Activated T-cell treated with anti-CD3 and anti-CD28 coated beads, Interleukin-2, amount 50 U/mL, for 72 hours (primary cell): ENCODE measurements at places on chromosomes 5 and 9.
A peak's percentile ranks its signal among the peaks of the same experiment; 100 is the strongest.

GRCh38 chr5:61207884-61208283, 45.6 kb upstream of the SMIM15 start:
- H3K4me1 ChIP-seq = peaks cover 10% of the 10 kb centered on the region
- H3K36me3 ChIP-seq = peaks cover 12% of the 10 kb centered on the region
- H3K4me3 ChIP-seq = no peak overlapping the region
- H3K27ac ChIP-seq = no peak overlapping the region

- H3K27me3 ChIP-seq = peaks cover 4% of the 10 kb centered on the region
- H3K4me1 ChIP-seq = no peaks in the 10 kb centered on the region
- H3K4me3 ChIP-seq = no peak overlapping the region
- H3K27ac ChIP-seq = no peak overlapping the region
- H3K36me3 ChIP-seq = no peaks in the 10 kb centered on the region
Measured at GRCh38 chr5:172679628-172680212, 38.7 kb downstream of the NEURL1B start.

- no peak overlapping the region for H3K4me3 ChIP-seq
- no peaks in the 10 kb centered on the region for H3K27me3 ChIP-seq
- DNase-seq = no peak
- H3K4me1 ChIP-seq = no peaks in the 10 kb centered on the region
- no peak overlapping the region for H3K27ac ChIP-seq
- H3K36me3 ChIP-seq = peaks cover 3% of the 10 kb centered on the region
Measured at GRCh38 chr5:864492-865167, 13.8 kb upstream of the ZDHHC11 start.

GRCh38 chr5:174418809-174419539, 305.4 kb upstream of the MSX2 start:
- peaks cover 17% of the 10 kb centered on the region for H3K4me1 ChIP-seq
- no peaks in the 10 kb centered on the region for H3K36me3 ChIP-seq
- H3K27me3 ChIP-seq = peaks cover 29% of the 10 kb centered on the region

GRCh38 chr5:119322948-119323537, 32.8 kb upstream of the TNFAIP8 start:
- H3K4me1 ChIP-seq = peaks cover 100% of the 10 kb centered on the region
- H3K4me3 ChIP-seq = peak overlapping the region; percentile 69
- H3K27ac ChIP-seq = peak overlapping the region; percentile 93

DNA sequence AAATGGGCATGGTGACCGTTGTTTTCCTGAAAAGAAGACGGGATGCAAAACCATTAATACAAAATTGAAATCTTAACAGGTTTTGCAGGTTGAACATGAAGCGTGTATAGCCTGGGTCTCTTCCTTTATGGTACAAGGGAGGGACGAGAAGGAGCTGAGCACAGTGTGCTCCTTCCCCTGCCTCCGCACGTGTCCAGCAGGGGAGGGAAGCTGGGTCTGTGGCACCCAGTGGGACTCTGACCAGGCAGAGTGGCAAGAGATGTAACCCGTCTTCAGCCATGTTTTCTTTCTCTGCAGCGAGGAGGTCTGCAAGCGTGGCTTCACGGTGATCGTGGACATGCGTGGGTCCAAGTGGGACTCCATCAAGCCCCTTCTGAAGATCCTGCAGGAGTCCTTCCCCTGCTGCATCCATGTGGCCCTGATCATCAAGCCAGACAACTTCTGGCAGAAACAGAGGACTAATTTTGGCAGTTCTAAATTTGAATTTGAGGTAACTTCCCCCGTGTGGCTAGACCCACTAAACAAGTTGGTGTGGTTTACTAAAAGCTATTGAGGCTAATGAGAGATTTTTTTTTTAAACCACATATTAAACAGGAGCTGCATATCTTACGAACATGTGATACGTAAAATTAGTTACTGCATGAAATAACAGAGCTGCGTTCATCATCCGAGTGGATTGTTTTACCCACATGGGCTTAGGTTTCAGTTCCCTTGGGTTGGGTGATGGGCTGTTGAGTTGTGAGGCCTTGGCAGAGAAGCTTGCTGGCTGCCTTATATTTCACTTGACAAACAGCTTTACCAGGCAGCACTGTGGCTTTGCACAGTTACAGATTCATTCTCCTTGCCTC, 143.7 kb downstream of the TRIO start:
- no peaks in the 10 kb centered on the region for H3K4me1 ChIP-seq
- no peak overlapping the region for H3K27ac ChIP-seq
- DNase-seq = no peak
- no peaks in the 10 kb centered on the region for H3K27me3 ChIP-seq
- H3K36me3 ChIP-seq = no peaks in the 10 kb centered on the region

GRCh38 chr5:139863855-139864558, 68.4 kb downstream of the PSD2 start:
- H3K4me1 ChIP-seq = no peaks in the 10 kb centered on the region
- H3K36me3 ChIP-seq = no peaks in the 10 kb centered on the region
- DNase-seq = peak; percentile 64
- no peak overlapping the region for H3K4me3 ChIP-seq
- H3K27me3 ChIP-seq = peaks cover 24% of the 10 kb centered on the region

DNA sequence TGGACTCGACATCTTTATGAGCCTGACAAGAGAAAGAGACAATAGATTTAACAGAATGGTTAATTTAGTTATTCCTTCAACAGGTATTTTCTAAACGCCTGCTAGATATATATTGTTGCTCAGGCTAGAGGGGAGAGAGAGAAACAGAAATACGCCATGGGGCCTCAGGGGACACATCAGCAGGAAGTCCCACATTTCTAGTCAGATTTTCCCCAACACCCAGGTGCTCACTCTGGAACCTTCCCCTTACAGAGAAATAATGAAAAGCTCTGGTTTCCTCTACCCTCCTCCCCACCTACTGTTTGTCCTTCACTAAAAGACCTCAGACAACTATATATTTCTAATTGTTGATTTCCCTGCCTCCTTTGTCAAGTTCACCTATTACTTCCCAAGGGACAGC, 130.3 kb upstream of the TBC1D2 start:
- DNase-seq = no peak
- no peaks in the 10 kb centered on the region for H3K27me3 ChIP-seq
- H3K4me1 ChIP-seq = no peaks in the 10 kb centered on the region
- H3K36me3 ChIP-seq = no peaks in the 10 kb centered on the region
- H3K27ac ChIP-seq = no peak overlapping the region

DNA sequence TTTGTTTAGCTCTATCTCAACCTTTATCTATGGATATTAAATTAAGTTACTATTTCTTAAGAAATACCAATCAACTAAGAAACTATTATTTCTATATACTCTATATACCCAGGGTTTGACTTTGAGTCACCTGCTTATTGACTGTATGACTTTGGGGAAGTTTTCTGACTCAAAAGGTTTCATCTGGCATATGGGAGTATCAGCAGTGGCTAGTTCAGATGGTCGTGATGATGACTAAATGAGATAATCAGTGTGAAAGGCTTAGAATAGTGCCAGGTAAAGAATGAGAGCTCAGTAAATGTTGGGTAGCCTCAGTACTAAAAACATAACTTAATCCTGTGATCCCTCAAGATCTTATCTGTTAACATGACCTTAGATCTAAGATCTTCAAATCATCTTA, 179.7 kb upstream of the ISL1 start:
- H3K27ac ChIP-seq = no peak overlapping the region
- no peaks in the 10 kb centered on the region for H3K4me1 ChIP-seq
- H3K4me3 ChIP-seq = no peak overlapping the region
- no peaks in the 10 kb centered on the region for H3K36me3 ChIP-seq

DNA sequence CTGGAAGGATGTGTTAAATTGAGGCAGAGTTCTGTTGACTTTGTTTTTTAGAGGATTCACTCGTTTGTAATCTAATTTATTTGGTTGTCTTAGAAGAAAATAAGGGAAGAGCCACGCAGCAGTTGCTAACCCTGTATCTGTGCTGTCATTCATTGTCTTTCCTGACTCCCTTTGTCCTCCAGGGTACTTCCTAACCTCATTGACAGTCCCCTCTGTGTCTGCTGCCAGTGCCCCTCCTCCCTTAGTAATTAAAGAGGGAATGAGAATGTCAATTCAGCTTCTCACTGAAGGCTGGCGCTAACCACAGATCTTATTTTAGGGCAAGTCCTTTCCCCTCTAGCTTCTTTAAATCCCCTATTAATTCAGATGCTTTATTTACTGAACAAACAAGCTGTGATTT, 84.0 kb downstream of the MAST4 start:
- DNase-seq = no peak
- no peak overlapping the region for H3K27ac ChIP-seq
- no peaks in the 10 kb centered on the region for H3K4me1 ChIP-seq
- H3K4me3 ChIP-seq = no peak overlapping the region
- no peaks in the 10 kb centered on the region for H3K36me3 ChIP-seq

GRCh38 chr9:130938184-130938651, 829 bp downstream of the FIBCD1 start:
- no peaks in the 10 kb centered on the region for H3K36me3 ChIP-seq
- H3K4me1 ChIP-seq = peaks cover 13% of the 10 kb centered on the region
- peak overlapping the region; percentile 63 for H3K4me3 ChIP-seq
- no peak overlapping the region for H3K27ac ChIP-seq
- H3K27me3 ChIP-seq = peaks cover 49% of the 10 kb centered on the region
- no peak for DNase-seq

GRCh38 chr5:135578685-135579341, at the start of gene CXCL14:
TSS of gene CXCL14 (minus strand) at chr5:135578991. CDS start at chr5:135578778, 213 bp downstream.
- peaks cover 40% of the 10 kb centered on the region for H3K27me3 ChIP-seq
- H3K36me3 ChIP-seq = no peaks in the 10 kb centered on the region
- peak within 1 kb of the TSS; percentile 36 for H3K4me3 ChIP-seq

DNA sequence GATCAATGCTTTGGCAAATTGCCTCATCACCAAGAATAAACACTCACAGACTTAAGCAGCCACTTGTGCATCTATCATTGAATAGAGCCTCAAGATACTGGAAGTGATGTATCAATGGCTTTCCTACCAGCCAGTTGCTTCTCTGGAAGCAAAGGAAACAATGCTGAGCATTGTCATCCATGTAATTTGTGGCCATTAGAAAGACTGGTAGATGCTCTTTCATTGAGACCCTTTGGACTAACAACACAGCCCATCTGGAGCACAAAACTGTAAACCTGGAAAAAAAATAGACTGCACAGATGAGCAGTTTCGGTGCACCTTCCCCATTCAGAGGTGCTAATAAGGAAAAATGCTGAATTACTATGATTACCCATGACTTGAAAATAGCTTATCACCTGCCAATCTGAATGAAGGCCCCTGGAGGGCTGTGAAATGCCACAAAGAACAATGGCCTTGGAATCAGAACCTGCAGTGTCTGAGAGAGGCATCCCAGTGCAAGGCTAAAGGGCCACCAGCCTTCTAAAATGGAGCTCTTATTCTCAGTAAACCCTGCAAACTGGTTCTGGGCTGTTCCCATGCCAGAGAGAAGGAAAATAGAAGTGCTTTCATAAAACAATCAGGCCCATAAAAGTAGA, 127.5 kb downstream of the RFK start:
- DNase-seq = no peak
- no peaks in the 10 kb centered on the region for H3K36me3 ChIP-seq
- H3K4me1 ChIP-seq = no peaks in the 10 kb centered on the region
- no peaks in the 10 kb centered on the region for H3K27me3 ChIP-seq
- H3K27ac ChIP-seq = no peak overlapping the region
- no peak overlapping the region for H3K4me3 ChIP-seq

GRCh38 chr5:151222790-151223446, 974 bp downstream of the CCDC69 start:
- peak overlapping the region; percentile 80 for H3K4me3 ChIP-seq
- H3K27ac ChIP-seq = peak overlapping the region; percentile 84
- no peaks in the 10 kb centered on the region for H3K27me3 ChIP-seq
- H3K36me3 ChIP-seq = peaks cover 5% of the 10 kb centered on the region
- peak; percentile 71 for DNase-seq

DNA sequence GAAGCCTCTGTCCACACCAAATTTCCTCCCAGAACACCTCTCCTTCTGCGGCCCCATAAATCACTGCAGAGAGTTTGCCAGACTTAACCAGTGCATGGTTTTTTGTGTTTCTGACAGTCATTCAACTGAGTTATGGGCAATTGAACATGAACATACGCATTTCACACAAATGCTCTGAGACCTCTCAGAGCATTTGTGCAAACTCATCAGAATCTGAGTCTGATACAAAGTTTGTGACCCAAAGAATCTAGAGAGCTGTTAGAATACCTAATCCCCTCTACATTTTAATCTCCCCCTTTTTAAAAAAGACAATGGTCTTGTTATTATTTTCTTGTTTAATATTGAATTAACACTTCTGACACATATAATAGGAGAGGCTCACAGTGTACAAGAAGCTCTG, 416.9 kb upstream of the SMARCA2 start:
- no peak overlapping the region for H3K4me3 ChIP-seq
- H3K27ac ChIP-seq = no peak overlapping the region
- H3K36me3 ChIP-seq = no peaks in the 10 kb centered on the region
- peaks cover 17% of the 10 kb centered on the region for H3K27me3 ChIP-seq

- H3K36me3 ChIP-seq = no peaks in the 10 kb centered on the region
- no peaks in the 10 kb centered on the region for H3K4me1 ChIP-seq
Measured at GRCh38 chr9:78187763-78188484, 48.0 kb upstream of the CEP78 start.

DNA sequence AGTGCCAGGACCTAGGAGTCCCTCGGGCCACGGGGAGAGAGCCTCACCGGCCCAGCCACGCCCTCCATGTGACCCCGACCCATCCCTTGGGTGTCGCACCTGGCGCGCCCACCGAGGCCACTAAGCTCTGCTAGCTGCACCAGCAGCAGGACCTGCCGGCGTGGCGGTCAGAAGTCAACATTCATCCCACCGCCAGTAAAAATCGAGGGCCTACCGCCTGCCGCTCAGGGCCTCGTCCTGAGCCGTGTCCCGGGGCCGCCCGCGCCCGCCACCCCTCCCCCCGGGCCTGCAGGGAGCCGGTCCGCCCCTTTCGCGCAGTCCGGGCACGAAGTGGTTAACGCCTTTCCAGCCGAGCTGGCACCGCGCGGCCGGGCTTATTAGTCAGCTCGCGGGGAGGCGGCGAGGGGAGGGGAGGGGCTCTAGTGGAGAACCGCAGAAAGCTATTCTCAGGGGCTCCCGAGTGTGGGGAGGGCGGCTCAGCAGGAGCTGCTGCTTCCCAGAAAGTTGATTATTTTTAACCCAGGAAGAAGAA, 124.4 kb downstream of the C9orf50 start:
- peaks cover 5% of the 10 kb centered on the region for H3K36me3 ChIP-seq
- no peaks in the 10 kb centered on the region for H3K27me3 ChIP-seq
- H3K4me3 ChIP-seq = peak overlapping the region; percentile 84
- DNase-seq = peak; percentile 89
- peak overlapping the region; percentile 83 for H3K27ac ChIP-seq
